Choroid plexus epithelial cell (primary cell): ENCODE measurements at places on chromosomes 6 and 20.

DNA sequence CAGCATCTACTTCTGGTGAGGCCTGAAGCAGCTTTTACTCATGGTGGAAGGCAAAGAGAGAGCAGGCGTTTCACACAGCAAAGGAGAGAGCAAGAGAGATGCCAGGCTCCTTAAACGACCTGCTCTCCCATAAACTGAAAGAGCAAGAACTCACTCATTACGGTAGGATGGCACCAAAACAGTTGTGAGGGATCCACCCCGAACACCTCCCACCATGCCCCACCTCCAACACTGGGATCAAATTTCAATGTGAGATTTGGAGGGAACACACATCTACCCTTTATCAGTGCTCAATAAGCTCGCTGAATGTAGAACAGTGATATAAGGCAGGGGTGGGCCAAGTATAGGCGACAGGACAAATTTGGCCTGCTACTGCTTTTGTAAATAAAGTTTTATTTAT is 244.6 kb downstream of the ESR1 start:
- no peak for DNase-seq

DNA sequence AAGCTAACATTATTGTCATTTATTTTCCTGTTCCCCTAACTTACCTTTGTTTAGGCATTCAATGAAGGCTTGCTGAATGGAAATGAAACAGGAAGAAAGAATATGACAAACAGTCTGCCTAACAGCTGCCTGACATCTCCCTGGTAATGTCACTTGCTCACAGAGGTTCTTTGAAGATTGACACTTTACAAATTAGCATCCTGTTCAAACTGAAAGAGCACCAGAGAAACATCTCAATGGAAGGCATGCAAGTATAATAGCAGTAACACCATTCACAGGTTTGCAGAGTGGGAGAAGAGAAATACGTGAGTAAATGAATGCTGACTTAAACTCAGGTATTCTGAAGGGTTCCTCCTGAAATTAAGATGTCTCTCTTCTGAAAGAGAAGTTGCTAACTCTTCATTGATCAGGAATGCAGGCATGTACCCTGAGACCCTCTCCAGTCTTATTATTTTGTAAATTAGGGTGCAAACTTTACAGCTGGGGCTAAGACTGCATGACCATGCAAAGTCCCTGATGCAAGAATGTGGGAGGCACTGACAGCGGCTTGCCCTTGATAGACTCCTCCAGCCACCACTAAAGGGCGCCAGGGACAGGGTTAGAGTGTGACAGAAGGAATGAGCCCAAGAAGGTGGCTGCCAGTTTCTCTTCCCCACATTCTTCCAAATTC is 1.3 kb upstream of the SMLR1 start:
- no peak for DNase-seq

GRCh38 chr6:135066806-135067205 is 12.2 kb upstream of the HBS1L start:
- no peak for DNase-seq

GRCh38 chr6:18400831-18401446 is 13.8 kb downstream of the RNF144B start:
- peak; percentile 44 for DNase-seq

- DNase-seq = peak; percentile 46
These were observed 573.6 kb upstream of the EPHA7 start for GRCh38 chr6:93992976-93993375.

DNA sequence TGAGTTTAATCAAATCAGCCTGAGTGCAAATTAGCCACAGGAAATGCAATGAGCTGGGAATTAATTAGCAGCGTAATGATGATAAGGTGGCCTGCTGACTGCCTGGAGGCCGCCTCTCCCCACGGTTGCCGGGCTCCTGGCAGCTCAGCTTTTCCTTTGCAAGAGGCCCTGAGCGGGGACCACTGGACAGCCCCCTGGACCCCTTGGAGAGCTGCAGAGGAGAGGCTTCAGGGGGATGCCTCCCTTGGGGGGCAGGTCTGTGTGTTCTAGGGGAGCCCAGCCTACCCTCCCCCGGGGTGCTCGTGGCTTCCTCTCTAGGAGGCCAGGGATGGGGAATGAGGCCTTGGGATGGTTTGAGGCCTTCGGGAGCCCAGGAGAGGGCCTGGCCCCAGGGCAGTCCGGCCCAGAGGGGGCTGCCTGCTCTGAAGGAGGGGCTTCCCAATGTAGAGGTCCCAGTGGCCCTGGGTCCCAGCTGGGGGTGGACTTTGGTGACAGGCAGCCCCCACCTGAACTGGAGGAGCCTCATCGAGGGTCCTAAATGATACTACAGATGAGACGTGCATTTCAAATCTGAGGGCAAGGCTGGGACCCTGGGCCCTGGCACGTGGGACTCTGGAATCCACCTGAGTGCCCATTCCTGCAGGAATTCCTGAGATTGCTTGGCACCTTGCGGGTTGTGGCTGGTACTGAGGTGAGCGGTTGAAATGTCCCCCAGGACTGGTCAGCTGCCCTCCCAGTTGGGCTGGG is 66.4 kb upstream of the BHLHE23 start:
- no peak for DNase-seq

- DNase-seq = peak; percentile 92
These were observed 16.1 kb upstream of the SERPINB1 start for GRCh38 chr6:2857580-2858337.

DNA sequence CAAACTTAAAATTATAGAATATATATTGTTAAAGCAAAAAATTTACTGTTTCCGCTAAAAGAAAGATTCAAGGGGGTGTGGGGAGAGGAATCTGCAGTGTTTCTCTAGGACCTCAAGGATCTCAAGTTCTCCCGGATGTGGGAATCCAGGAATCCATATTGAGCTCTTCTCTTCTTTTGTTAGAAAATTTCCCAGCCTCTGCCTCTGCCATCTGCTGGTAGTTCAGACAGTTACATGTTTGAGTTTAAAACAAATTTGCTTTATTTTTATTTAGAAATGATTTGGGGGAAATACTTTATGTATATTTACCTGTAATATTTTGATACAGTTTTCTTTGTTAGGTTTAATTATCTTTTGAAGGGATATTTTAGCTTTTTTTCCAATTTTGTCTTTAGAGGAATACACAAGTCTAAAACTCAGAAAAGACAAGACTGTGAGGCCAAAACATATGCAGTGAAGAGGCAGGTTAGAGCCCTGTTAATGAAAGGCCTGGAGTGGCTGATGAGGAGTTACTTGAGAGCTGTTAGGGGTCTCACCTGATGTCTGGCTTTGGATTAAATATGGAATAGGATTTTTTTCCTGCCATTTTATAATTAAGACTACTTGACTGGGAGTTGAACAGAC is 268.8 kb downstream of the ARID1B start:
- peak; percentile 78 for DNase-seq

DNA sequence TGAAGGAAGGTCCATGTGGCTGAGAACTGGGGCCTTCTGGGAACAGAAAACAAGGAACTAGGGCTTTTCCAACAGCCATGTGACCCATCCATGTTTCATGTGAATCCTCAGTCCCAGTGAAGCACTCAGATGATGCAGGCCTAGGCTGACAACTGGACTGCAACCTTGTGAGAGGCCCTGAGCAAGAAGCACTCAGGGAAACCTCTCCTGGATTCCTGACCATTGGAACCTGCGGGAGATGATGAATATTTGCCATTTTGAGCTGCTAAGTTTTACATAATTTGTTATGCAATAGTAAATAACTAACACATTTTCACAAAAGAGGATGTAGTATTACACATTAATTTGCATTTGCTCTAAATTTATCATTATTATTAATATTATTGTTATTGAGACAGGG is 38.4 kb upstream of the HLA-G start:
- DNase-seq = no peak
